ENCODE measurements at places on chromosomes 4 and X.

- DNase-seq: no peak
These were observed 56.8 kb downstream of the SMIM20 start for GRCh38 chr4:25970691-25971432.

GRCh38 chrX:102341867-102342266 is 94.9 kb downstream of the NXF2 start:
- no peak for DNase-seq

DNA sequence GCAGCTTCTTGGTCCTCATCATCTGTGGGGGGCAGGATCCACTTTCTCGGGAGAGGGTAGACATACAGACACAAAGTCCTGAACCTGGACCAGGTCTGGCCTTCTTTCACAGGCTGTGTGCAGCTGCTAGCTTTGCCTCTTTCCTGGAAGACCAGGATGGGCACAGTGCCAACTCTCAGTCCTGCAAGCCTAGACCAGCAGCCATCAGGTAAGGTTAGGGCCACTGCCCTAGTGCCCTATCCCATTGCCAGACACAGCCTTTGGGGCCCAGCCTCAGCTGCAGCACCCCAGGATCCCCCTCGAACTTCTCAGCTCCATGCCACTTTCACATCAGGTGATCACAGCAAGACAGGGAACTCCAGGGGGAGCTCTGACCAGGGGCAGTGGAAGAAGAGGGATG is 38.4 kb downstream of the ZNF185 start:
- DNase-seq: no peak

DNA sequence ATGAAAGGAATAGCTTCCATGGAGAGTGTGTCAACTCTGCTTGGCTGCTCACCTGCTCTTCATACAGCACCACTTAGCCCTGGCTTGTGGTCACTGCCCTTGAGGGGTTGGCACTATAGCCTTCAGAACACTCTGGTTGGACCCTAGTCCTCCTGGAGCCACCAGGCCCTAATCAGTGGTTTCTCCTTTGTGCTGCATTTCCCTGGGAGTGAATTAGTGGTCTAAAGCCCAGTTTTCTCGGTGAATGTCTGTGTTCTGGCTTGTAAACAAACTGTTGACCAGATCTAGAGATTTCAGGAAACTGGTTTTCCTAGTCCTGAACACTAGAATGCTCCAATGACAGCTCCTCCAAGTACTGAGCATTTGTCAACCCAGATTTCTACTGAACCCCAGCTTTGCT is 28.6 kb upstream of the TMEM154 start:
- no peak for DNase-seq

DNA sequence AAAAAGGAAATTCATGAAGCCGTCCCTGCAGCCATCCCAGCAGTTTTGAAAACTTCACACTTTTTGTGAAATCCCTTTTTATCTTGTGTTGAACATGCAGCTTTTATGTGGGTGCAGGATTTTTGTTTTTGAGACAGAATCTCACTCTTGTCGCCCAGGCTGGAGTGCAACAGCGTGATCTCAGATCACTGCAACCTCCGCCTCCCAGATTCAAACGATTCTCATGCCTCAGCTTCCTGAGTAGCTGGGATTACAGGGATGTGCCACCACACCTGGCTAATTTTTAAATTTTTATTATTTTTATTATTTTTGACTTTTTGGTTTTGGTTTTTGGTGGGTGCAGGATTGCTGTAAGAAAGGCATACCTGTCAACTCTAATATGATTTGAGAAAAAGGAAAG is 8.0 kb upstream of the MSMO1 start:
- no peak for DNase-seq

- no peak for DNase-seq
These were observed 57.4 kb downstream of the ANTXR2 start for GRCh38 chr4:80015407-80016189.

- no peak for DNase-seq
These were observed 311.1 kb downstream of the INPP4B start for GRCh38 chr4:142535009-142535408.

DNA sequence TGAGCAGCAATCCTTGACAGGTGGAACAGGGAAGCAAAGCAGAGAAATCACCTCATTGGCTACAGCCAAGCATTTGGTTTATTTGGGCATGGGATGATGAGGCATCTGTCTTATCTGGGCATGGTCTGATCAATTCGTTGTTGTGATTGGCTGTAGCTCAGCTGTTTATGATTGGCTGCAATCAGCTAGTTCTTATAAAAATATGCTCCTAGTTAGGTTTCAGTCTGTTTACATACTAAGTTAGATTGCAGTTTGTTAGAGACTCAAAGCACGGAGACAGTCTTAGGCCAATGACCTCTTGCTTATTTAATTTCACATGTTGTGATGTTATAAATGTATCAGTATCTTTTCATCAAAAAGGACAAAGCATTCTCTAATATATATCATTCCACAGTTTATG is 312.0 kb downstream of the PDGFC start:
- DNase-seq: no peak

- no peak for DNase-seq
These were observed 77.9 kb downstream of the BTC start for GRCh38 chr4:74716436-74716765.

DNA sequence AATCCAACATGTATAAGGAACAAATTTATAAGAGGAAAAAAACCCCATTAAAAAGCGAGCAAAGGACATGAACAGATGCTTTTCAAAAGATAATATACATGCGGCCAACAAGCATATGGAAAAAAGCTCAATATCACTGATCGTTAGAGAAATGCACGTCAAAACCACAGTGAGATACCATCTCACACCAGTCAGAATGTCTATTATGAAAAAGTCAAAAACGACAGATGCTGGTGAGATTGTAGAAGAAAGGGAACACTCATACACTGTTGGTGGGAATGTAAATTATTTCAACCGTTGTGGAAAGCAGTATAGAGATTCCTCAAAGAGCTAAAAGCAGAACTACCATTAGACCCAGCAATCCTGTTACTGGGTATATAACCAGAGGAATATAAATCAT is 465.4 kb downstream of the TMA16 start:
- no peak for DNase-seq

Data from NCI-H2227 treated with DMSO at 0.1 percent for 48 hours (cell line).